NCI-H446 treated with DMSO at 0.1 percent for 48 hours (cell line): ENCODE measurements at places on chromosomes 4 and X.

DNA sequence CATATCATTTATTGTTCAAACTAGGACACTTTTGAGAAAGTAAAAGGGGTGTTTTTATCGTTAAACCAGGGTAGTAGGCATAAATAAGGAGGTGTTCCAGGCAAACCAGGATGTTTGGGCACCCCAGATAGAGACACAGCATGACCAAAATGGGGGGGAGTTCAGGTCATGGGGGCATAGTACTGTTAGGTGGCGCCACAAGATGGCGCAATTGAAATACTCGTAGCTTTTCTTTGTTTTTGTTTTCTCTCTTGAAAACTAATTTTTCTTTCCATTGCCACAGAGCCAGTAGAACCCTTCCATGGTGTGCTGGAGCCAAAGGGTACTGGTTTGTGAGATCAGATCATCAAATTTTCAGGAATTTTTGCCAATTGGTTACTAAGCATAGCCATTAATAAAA lies 283.4 kb downstream of the BCOR start:
- no peak for DNase-seq

DNA sequence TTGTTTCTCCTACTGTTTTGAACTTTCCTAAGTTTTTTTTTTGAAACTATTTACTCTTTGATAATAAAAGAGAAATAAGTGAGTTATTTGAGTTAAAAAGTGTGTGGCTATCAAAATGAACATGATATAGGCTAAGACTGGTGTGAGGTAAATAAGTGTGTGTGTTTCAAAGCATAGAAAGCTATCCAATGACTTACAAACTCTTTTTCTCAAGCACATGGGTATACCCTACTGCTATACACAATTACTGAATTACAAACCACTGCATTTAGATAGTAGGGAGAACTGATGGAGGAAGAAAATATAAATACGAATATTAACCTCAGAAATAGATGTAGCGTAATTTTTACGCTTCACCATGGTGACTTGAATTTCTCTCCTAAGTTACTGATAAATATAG lies 305.8 kb upstream of the ANXA10 start:
- no peak for DNase-seq

- no peak for DNase-seq
Observed at GRCh38 chrX:77014377-77015372, 432.5 kb upstream of the FGF16 start.

DNA sequence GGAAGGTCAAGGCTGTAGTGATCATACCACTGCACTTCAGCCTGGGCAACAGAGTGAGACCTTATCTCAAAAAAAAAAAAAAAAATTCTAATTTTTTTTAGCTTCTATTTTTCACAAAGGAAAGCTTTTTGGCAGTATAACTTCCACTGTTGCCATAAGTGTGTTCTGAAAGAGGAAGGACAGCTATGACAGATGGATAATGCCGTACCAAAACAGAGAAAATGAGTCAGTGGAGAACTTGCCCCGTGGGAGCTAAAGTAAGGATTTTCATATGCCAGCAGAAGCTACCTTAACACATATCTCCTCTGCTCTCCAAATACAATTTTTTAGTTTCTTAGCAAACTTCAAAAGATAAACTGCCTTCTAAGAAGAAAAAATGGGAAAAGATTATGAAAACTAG lies 43.7 kb downstream of the RPS3A start:
- DNase-seq: no peak

GRCh38 chr4:149793459-149793858 lies 22.2 kb downstream of the IQCM start:
- DNase-seq: no peak
